ENCODE measurements at places on chromosomes 3 and 15.

GRCh38 chr3:37730825-37731224 lies 130.9 kb upstream of the CTDSPL start:
- no peak for DNase-seq

- no peak for DNase-seq
Measured at GRCh38 chr3:17398959-17399551, 343.4 kb downstream of the TBC1D5 start.

DNA sequence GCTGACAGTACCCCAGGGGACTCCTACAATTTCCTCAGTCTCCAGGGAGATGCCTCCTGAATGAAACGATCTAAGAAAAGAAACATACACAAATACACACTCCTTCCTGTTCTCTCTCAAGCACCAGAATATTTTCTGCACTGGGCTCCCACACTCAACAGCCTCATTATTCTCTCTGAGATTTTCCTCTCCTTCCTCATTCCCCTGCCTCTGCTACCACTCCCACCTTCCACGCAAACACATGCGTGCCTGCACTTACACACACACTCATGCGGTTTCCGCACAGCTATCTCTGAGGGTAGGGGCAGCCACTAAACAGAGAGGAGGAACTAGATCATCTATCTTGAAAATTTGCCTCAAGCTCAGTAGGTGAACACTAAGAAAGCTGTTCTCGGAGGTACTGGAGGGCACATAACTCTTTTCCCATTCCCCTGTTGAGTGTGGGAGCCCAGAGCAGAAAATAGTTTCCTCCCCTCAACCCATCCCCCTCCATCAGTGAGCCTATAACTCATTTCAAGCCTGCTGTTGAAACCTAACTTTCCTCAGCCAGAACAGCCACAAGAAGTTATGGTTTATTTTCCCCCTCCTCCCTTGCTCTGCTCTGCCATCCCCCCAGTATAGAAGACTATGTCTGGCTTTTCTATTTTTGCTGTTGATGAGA lies 30.5 kb upstream of the TIPARP start:
- no peak for DNase-seq

DNA sequence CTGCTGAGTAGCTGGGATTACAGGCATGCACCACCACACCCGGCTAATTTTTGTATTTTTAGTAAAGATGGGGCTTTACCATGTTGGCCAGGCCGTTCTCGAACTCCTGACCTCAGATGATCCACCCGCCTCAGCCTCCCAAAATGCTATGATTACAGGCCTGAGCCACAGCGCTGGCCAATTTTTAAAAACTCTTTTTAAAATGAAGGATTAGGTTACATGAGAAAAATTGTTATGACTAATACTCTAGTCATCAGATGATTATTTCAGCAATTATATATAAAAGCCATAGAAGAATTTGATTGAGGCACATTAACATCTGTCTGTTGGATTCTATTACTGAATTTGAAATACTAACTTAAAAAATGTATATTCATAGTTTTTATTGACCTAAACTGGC lies 134.1 kb upstream of the MNS1 start:
- no peak for DNase-seq

DNA sequence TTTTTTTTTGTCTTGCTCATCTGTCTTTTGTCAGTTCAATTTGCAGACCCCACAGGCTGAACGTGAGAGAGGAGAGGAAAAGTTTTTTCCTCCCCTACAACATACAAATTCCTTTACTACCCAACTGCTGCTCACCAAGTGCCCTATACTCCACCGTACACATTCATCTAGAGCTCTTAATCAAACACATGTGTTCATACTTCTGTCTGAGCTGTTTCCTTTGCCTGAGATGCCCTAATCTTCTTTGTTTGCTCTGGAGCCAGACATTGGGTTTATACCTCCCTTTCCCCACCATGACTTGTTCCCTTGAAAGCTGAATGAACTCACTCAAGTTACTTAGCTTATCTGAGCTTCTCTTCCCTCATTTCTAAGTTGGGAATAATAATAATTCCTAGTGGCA lies 122.7 kb upstream of the RASGRP1 start:
- no peak for DNase-seq
